ENCODE measurements at places on chromosomes 12 and 14.

GRCh38 chr14:104299993-104300761 is 161.8 kb downstream of the KIF26A start:
- DNase-seq = no peak

DNA sequence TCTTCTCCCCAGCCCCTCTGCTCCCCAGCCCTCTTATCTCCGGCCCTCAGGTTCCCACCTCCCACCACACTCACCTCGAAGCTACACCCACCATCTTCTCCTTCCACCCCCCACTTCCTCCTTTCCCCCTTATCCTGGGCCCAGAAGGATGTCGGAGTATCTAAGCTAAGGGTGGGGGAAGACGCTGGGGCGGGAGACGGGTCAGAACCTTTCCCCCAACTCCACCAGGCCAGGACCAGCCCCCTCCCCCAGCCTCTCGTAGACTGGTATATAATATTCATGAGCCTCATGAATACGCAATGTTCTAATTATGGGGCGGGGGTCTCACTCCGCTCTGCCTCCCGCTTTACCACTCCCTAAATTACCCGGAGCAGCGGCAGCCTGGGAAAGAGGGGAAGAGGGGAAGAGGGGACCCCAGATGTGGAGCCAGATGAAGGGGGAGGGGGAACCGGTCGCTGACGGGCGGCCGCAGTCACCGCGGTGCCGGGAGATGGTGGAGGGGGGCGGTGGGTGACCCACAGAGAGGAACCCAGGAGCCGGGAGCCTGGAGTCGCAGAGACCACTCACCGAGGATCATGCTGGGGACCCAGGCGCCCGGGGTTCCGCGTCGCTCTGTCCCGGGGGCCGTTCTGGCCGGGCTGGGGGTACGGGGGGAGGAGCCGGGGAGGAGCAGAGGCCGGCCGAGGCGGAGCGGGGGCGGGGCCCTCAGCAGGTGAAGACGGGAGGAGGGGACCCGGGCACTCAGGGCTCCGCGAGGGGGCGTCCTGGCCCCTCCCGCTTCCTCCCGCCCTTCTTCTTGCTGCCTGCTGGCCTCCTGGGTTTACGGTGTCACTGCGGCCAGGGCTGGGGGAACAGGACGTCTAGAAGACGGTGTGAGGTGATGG is 6.4 kb upstream of the ZNF385A start:
- DNase-seq = peak; percentile 76

DNA sequence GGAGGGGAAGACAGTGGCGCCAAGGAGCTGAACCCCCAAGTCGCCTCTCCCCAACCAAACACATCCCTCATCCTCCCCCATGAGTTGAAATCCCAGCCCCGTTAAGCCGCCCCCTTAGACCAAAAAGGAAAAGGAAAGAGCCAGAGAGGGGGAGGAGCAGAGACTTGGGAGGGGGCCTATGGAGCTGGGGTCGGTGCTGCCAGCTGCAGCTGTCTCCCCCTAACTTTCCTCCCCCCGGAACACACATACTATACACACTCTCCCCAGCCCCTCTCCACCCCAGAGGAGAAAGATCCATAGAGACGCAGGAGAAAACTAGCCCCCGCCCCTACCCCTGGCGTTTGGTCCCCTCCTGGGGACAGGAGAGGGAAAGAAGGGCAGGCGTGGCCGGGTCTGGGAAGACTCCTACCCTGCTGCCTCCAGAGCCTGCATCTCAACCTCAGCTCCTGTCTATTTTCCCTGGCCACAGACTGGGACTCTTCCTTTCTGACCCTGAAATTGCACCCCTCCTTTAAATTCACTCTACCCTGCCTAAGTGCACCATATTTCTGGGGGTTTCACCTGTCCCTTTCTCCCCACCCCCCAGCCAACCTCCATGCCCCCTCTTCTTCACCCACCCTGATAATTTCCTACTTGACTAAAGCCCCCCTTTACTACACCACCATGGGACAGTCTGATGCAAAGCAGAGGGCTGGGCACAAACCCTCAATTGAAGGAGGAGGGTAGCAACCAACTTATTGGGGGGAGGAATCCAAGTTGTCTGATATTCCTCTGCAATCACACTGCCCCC is 1.7 kb upstream of the HOXC9 start:
- DNase-seq = no peak

- no peak for DNase-seq
These were observed 59.5 kb upstream of the JDP2 start for GRCh38 chr14:75368333-75368732.

GRCh38 chr12:91276509-91276908 is 93.9 kb upstream of the DCN start:
- DNase-seq = no peak

DNA sequence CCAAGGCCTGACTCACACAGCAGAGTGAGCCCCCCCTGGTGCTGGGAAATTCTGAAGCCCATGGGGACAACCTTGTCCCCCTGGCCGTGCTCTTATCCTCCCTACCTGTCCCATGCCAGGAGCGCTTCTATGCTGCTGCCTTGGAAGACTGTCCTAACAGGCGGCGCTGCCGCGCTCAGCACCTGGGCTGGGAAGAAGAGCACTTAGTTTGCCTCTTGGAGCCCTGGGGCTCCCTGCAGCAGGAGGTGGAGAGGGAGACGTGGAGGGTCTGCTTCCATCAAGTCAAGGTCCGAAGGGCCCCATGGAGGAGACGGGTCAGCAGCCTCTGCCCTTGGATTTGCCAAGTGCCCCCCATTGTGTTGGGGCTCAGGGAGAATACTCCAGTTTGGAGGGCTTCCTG is 300.5 kb downstream of the CACNA1C start:
- no peak for DNase-seq

- no peak for DNase-seq
These were observed 441.1 kb downstream of the BCAT1 start for GRCh38 chr12:24507827-24508226.

GRCh38 chr14:100695423-100695738 is 31.3 kb upstream of the DLK1 start:
- no peak for DNase-seq

DNA sequence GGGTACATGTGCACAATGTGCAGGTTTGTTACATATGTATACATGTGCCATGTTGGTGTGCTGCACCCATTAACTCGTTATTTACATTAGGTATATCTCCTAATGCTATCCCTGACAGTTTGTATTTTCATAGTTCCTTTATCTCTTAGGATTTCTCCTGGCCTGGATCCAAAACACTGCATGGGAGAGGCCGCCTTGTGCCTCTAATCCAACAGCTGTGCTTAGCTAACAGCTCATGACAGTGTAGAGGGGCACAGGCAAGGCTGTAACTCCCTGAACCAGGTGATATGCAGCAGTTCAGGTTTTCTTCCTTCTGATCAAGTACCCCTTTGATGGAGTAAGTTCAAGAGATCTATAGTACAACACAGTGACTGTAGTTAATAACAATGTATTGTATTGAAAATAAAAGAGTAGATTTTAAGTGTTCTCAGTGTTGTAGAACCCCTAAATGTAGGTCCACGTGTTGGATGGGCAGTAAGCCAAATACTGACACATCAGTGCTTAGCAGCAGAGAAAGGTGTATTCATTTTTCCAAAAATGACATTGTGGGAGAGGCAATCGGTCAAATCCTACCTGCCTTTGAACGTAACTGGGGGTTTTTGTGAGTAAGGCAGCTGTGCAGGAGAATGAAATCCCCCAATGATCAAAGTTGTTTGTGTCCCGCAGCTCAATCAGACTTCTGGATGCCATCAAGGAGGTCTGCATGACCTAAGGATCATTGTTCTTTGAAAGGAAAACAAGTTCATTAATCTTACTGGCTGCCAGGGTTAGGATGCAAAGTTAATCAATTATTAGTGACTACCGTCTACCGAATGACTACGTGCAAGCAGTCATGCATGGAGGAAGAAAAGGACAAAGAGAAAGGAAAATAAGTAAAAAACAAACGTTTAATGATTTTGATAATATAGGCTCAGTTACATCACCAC is 89.3 kb upstream of the FGD4 start:
- no peak for DNase-seq

- no peak for DNase-seq
These were observed 112.1 kb upstream of the OVCH1 start for GRCh38 chr12:29609431-29610215.

DNA sequence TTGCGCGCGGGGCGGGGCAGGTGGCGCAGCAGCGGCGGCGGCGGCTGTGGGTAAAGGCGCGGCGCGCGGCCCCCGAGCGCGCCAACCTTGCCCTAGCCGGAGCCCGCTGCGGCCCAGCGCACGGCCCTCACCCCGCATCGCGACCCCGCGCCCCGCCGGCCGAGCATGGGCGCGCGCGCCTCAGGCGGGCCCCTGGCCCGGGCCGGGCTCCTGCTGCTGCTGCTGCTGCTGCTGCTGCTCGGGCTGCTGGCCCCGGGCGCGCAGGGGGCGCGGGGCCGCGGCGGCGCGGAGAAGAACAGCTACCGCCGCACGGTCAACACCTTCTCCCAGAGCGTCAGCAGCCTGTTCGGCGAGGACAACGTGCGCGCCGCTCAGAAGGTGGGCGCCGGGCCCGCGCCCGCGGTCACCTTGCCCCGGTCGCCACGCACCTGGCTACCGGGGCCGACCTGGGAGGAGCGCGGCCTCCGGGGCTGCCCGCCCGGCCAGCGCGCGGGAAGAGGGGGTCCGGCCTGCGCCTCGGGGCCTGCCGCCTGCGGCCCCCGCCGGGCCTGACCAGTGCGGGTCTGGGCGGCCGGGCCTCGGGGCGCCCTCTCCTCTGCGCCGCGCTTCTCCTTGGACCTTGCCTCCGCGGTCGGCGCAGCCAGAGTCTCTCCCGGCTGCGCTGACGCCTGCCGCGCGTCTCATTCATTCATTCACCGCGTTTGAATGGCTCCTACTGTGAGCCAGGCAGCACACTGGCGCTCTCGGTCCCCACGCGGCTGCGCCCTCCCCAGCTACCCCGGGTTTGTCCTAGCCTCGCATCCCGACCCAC is at the start of gene BRI3BP:
Gene BRI3BP (plus strand): TSS at position 20 of the 811 bp plus-strand sequence. CDS start 146 bp downstream, at position 166.
- peak; percentile 50 for DNase-seq

DNA sequence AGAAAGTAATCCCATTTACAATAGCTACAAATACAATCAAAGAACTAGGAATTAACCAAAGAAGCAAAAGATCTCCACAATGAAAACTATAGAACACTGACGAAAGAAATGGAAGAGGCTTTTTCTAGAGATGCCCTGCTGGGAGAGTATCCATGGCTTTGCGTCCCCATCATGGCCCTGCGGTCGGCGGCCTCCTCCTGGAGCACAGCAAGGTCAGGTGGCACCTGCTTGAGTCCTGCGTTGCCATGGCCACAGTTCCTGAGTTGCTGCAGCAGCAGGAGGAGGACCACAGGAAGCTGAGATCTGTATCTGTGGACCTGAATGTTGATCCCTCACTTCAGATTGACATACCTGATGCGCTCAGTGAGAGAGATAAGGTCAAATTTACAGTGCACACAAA is 143.5 kb downstream of the SLC5A8 start:
- no peak for DNase-seq

GRCh38 chr14:54756656-54757392 is 145.8 kb downstream of the GCH1 start:
- no peak for DNase-seq

GRCh38 chr12:30251546-30251945 is 444.1 kb downstream of the IPO8 start:
- no peak for DNase-seq

- no peak for DNase-seq
These were observed 262.7 kb upstream of the ALG10B start for GRCh38 chr12:38053655-38054464.

- DNase-seq = no peak
These were observed 626.6 kb upstream of the TMEM132C start for GRCh38 chr12:127640181-127640886.

DNA sequence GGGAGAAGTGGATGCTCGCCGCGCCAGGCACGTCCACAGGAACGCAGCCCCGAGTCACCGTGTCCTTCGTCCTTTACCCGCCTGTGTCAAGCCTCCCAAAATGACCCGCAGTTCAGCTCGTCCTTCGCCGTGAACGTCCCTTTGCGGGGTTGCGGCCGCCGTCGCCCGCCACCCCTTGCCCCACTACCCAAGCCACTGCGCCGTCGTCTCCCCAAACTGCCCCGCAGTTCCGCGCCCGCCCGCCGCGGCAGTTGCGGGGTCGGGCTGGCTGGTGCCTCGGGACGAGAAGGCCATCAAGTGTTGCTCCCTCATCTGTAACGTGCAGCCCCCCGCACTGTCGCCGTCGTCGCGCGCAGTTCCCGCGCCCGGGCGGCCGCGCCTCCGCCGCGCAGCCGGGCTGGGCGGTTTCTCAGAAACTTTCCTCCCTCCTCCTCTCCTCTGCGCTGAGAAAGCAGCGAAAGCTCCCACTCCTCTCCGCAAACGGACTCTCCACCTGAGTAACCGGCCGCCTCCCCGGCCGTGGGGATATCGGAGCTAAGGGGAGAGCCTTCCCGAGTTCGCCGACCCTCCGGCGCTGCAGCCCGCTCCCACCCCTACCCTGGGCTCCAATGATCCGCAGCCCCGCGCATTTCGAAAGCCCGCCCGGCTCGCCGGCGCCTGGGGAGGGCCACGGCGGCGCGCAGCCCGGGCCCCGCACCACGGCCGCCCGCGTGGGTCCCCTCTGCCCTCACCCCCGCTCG is 6.7 kb downstream of the CDKN1B start:
- DNase-seq = peak; percentile 55

DNA sequence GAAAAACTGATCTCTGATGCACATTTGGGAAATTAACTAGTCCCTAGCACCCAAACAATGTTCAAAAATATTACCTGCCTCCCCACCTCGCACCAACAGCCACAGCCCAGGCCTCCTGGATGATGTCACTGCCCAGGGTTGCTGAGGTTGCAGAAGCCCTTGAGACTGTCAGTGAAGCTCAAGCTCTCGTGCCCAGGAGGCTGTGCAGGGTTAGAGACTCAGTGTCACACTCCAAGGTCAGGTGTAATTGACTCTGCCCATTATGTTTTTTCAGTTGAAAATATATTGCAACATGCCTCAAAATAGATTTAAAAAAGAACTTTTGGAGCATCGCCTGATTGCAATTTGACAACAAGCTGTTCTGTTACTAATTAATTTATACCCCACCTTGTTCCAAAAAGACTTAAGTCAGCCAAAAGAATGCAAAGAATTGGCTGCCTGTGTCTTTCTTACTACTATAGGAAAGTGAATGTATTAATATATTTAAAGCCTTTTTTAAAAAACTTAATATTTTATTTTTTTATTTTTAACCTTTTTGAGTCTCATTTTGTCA is 72.3 kb downstream of the CMAS start:
- DNase-seq = no peak

DNA sequence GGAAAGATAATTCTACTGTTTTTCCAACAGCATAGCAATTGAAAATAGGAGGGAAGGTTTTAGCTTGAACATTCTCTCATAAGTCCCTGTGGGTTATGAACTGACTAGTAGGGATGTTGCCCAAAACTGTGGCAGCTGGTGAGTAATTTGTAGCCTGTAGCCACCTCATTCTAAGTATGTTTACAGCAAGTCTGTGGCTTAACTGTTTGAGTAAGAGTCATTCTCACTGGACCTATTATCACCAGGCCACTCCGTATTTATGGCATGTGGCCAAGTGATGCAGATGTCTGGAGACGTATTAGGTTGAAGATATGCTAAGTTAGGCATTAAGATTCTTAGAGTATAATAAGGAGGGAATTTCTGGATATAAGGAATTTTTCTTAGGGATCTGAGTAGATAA is 458.3 kb downstream of the ETNK1 start:
- no peak for DNase-seq

GRCh38 chr14:100375266-100375962 is 52.3 kb downstream of the SLC25A47 start:
- DNase-seq = peak; percentile 88

GRCh38 chr12:78519422-78519821 is 345.2 kb upstream of the SYT1 start:
- no peak for DNase-seq

GRCh38 chr12:105585107-105585506 is 254.6 kb downstream of the C12orf75 start:
- no peak for DNase-seq
